ENCODE measurements at places on chromosomes 7 and 10.

DNA sequence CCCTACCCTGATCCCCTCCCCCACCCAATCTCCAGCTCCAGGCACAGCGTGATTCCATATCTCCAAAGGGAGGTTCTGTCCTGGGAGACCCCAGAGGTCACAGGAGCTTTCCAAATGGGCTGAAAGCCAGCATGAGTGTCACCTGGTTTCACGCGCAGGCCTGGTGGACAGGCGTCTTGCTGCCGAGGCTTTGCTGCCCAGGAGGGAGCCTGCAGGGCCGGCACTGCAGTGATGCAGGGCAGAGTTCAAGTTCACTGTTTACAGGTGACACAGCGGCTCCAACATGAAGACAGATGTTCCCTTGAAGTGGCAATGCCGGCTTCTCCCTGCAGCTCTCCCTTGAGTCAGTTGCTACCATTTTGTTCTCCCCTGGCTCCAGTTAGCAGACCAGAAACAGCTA is 104.3 kb downstream of the TCERG1L start:
- DNase-seq, result no peak

DNA sequence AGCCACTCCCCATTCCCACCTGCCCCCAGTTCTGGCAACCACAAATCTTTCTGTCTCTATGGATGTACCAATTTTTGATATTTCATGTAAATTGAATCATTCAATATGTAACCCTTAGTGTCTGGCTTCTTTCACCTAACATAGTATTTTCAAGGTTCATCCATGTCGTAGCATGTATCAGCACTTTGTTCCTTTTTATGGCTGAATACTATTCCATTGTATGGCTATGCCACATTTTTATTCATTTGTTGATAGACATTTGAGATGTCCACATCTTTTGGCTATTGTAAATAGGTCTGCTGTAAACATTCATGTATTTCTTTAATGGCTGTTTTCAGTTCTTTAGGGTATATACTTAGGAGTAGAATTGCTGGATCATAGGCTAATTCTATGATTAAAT is 270.5 kb downstream of the FGFR2 start:
- no peak for DNase-seq

GRCh38 chr7:35185908-35186731 is 67.8 kb downstream of the TBX20 start:
- peak; percentile 66 for DNase-seq

DNA sequence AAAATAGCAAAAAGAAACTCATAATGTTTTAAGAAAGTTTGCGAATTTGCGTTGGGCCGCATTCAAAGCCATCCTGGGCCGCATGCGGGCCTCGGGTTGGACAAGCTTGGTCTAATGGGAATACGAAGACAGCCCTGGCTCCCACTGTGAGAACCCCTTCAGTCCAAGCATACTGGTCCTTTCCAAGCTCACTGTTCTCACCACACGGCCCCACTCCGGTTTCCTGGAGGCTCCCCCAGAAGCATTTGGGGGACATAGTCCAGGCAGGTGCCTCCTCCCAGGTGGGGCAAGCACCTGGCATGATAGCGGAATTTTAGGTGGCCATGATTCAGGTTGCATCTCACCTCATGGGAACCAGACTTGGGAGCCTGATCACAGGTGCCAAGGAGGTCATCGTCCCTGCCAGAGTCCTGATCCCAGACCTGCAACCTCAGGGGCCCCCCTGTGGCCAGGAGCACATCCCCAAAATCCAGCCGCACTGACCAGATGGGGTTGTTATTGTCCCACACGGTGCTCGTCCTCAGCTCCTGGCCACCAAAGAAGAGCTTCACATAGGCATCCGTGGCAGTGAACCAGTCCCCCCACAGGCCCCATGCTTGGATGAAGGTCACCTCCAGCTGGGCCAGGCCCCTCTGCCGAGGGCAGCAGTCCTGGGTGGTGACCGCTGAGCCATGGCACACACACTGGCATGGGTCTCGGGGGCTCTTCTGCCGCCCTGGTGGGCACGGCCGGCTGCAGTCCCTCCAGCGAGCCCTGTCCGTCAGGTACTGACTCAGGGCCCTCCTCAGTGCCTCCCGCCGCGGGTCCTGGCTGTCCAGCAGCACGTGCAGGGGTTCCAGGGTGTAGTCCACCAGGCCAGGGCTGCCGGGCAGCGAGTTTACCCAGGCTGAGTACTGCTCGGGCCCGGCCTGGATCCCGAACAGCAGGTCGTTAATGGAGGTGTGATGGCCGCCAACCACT is 4.4 kb downstream of the PRF1 start:
- DNase-seq, result no peak

GRCh38 chr10:86803156-86803555 is 46.7 kb downstream of the BMPR1A start:
- DNase-seq, result no peak

- peak; percentile 40 for DNase-seq
Observed at GRCh38 chr10:13834581-13835286, 248.0 kb downstream of the PRPF18 start.

DNA sequence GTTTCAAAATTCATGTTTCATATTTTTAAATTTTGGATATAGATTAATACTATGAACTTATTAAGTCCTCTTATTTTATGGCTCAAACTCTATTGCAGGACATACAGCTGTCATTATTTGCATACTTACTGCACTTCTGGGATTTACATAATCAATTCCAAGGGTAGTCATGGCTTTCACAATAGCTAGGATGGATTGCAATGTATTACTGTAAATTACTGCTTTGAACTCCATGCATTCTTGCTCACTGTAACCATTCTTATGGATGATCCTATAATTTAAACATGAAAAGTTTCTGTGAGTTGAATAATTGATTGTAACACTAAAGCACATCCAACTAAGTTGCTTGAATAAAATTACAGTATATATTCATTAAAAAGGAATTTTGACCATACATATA is 23.5 kb downstream of the GNAT3 start:
- no peak for DNase-seq

All from right hindlimb (tissue), 1 donor.